ENCODE measurements at places on chromosomes 2 and 18.

GRCh38 chr2:120653046-120653445 is 82.6 kb upstream of the GLI2 start:
- no peak for DNase-seq

DNA sequence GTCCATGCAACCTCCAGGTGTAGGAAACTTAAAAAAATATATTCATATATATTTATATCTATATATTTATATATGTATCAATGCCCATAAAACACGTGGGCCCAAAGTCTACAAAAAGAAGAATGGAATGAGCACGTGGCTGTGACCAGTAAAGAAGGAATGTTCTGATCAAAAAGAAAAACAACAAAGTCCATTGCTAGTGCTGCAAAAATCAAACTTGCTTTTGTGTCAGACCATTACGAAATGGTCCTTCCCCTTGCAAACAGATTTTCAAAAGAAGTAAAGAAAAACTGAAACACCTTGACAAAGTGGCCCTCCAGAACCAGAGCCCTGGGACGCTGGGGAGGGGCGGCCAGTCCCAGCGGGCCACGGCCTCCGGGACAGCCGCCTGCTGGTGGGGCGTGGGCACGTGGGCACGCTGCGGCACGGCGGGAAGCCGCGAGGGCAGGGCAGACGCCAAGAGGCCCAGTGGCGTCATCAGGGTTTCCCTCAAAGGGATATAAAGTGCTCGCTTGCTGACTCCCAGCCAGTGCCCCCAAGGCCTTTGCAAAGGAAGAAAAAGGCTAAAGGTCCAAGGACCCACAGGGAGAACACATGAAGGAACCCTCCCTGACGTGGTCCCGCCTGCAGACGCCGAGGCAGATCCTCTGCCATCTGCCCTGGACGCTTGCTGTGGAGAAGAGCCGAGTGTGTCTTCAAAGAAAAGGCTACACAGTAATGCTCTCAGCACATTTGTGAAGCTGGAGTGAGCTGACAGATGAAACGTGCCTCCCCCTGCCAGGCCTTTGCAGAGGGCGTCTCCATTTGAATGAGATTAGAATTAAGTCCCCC is 201.8 kb downstream of the TWIST2 start:
- DNase-seq = no peak

DNA sequence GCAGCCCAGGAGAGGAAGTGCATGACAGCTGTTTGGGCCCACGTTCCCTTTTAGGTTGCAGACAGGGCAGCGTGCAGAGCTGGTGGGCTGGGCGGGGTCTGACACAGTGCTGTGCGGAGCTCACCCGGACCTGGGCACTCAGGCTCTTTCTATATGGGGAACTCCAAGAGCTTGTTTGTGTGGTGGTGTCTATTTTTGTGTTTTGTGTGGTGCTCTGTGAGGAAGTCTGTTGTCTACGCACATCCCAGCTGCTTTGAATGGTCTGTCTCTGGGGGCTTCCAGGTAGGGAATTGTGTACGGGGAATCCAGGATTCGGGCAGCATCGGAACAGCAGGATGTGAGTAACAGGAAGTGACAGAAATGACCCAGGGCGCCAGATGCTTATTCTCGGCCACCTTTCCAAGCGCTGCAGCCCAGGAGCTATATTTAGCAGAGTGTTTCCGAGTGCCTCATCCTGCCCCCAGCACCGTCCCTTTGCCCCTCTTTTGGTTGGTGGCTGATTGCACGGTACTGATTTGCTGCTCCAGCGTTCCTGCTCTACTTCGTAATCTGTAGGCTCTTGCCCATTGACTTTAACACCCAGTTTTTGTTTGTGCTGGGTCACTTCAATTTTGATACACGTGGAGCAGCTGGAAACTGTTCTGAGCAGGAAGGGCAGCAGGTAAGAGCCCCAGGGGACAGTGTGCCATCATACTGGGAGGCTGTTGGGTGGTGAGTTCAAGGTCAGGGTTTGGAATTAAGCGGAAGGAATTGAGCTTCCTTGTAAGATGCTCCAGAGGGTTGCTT is 64.7 kb downstream of the DGKD start:
- no peak for DNase-seq

DNA sequence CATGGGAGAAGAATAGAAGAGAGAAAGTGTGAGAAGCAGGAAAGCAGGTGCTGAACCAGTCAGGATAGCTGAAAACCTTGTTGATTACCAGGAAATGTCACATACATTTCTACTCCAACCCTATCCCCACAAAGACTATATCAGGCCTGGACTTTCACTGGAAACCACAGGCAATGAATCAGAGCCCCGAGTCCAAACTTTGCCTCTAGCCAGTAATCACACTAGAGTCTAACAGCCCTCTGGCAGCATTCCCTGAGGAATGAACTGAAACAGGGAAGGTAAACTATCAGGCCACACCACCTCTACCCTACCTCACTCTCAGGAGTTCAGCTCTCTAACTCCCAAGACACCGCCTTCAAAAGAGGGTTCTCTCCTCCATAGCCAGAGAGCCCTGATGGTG is 18.7 kb upstream of the IHH start:
- DNase-seq = no peak

DNA sequence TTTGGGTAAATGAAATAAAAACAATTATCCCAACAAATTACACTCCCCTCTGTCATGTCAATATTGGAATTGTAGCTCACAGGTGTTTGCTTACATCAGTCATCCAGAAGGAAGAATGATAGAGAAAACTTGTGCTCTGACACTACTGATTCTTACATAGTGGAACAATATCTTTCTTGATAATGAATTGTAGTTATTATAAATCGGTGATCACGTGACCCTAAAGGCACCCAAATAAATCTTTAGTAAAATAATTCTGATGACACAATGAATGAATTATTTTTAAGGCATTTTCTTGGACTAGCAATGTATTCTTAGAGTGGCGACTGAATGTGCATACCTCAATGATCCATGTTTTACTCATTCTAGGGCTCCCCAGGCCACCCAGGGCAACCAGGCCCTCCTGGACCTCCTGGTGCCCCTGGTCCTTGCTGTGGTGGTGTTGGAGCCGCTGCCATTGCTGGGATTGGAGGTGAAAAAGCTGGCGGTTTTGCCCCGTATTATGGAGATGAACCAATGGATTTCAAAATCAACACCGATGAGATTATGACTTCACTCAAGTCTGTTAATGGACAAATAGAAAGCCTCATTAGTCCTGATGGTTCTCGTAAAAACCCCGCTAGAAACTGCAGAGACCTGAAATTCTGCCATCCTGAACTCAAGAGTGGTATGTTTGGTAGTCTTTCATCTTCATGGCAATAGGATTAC is 34.5 kb downstream of the COL3A1 start:
- DNase-seq = no peak

DNA sequence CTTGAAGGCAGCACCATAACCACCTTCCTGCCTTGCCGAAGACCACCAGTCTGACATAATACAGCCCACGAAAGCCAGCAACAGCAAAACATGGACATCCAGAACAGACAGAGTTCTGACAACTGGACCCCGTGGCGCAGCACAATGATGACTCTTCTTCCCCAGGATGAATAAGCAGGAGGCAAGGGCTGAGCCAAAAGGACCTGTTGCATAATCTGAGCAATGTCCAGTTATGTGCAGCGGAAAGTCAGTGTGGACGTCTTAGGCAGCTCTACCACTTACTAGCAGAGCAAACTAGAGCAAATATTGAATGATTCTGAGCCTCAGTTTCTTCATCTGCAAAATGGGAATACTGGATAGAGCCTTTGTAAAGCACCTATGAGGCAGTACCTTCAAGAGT is 225.1 kb downstream of the ZBTB7C start:
- DNase-seq = no peak

DNA sequence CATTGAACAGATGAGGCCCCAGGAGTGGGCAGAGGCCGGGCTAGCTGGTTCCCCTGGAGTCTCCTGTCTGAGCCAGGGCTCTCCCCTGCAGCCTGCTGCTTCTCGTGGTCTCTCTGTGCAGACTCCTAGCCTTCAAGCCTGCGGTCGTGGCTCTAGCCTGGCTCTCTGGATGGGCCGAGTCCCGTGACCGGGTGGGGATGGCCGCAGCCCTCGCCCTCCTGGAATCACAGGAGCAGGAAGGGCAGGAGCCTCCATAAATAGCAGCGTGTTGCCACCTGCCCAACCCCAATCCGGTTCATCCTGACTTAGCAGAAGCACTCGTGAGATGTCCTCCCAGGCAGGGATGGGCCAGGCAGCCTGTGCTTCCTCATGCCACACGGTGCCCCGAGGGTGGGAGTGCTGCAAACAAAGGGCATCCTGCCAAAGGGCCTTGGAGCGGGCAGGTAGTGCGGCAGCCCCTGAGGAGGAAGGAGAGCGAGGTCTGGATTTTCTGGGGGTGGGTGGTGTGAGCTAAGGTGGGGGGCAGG is 43.9 kb downstream of the FOSL2 start:
- no peak for DNase-seq

DNA sequence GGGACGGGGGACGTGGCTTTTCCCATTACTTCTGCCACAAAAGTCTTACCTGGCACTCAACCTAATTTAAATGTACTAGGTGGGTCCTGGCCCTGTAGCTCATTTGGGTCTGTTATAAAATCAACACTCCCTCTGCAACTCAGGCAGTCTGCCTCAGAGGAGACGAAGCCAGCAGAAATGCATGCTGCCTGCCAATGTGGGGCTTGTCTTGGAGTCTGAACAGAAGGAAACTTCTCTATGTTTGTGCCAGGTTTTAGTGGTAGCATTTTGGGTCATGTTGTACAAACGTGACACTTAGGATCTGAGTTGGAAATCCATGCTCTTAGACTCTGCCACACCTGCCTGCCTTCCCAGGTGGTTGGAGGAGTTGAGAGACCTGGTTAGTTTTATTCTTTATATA is 292.5 kb upstream of the FAM98A start:
- DNase-seq = peak; percentile 25

DNA sequence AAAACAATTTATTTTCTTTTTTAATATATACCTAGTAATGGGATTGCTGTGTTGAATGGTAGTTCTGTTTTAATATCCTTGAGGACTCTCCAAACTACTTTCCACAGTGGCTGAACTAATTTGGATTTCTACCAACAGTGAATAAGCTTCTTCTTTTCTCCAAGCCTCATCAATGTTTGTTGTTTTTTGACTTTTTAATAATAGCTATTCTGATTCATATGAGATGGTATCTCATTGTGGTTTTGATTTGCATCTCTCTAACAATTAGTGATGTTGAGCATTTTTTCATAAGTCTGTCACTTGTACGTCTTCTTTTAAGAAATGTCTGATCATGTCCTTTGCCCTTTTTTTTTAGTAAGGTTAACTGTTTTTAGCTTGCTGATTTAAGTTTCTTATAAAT is 863.3 kb downstream of the CNTNAP5 start:
- no peak for DNase-seq

- no peak for DNase-seq
Measured at GRCh38 chr2:127205218-127206125, 14.6 kb downstream of the CYP27C1 start.

- DNase-seq = no peak
Measured at GRCh38 chr2:226835420-226835795, 446 bp upstream of the RHBDD1 start.

- no peak for DNase-seq
Measured at GRCh38 chr2:45134014-45134413, 124.8 kb upstream of the SIX2 start.

DNA sequence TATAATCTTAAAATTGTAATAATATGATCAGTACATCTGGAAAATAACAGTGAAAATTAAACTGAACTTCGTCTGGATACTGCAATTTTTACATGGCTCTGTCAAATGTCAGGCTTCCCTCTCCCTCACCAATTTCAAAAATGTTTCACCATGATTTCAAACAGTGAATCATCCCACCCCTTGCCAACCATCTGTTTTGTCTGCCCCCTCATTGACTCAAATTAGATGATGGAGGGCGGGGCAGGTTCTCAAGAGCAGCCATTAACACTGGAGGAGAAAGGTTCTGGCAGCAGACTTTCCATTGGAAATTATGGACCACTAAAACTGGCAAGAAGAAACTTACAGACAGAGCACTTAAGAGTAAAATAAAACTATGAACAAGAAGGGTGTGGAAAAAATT is 1195.7 kb upstream of the ZEB2 start:
- peak; percentile 48 for DNase-seq

- no peak for DNase-seq
Measured at GRCh38 chr2:105802587-105802986, 57.9 kb downstream of the NCK2 start.

DNA sequence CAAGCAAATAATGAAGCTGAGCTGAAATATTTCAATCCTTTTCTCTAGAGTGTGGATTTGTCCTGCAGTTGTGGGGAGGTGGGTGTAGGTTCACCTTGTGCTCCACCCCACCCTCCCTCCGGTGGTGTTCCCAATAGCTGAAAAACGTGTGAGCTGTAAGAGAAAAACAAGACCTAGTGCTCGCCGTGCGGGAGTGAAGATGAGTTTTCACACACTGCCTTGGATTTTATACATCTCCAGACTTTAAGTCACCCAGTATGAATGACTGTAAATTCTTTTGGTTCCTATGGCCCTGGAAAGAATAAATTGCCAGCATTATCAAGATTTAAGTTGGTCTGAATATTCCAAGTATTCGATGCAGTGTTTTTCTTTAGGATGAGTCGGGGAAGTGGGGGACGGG is 1.9 kb upstream of the SOX11 start:
- DNase-seq = no peak

- no peak for DNase-seq
Measured at GRCh38 chr2:119678021-119678656, 862 bp upstream of the TMEM177 start.

- no peak for DNase-seq
Measured at GRCh38 chr2:156343096-156343939, 10.8 kb upstream of the NR4A2 start.

DNA sequence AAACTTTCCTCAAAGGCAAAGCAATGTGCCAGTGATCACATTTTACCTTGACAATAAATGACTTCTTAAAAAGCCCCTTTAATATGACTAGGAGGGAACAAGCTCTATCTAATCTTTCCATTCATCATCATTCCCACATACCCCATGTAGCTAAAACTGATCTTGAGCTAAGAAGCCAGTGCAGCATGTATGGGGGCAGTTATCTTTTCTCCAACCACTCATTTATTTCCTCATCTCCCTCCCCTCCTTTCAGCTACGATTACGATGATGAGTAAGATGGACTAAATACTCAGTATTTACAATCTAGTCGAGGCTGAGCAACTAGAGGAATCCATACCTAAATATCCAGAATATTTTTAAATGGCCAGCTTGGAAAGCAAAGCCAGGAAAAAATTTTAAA is 35.5 kb downstream of the PNO1 start:
- no peak for DNase-seq

DNA sequence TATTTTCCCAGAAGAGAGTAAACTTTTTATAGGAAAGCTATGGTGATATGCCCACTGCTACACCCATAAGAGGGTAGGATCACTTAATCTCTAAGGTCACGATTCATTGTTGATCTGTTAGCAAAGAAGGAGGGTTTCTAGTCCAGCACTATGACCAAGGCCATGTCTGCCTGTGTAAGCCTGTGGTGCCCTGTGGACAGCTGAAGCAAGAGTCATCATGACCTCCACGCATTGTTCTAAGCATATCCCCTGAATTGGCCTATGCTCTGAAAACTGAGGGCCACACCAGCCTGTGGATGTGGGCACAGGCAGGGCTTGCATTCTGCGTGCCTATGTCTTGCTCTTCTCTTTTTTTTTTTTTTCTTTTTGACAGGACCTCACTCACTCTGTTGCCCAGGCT is 89.8 kb upstream of the SMIM21 start:
- DNase-seq = no peak

All from Ammon's horn (tissue), 1 donor.